ENCODE measurements at places on chromosomes 5 and 9. TPM values are rescaled to one million over a fixed set of nuclear protein-coding genes. Genes with fewer than 3 reads are reported as not detected.

- DNase-seq = no peak
Measured at GRCh38 chr5:171821286-171821685, 35.7 kb downstream of the SMIM23 start.

DNA sequence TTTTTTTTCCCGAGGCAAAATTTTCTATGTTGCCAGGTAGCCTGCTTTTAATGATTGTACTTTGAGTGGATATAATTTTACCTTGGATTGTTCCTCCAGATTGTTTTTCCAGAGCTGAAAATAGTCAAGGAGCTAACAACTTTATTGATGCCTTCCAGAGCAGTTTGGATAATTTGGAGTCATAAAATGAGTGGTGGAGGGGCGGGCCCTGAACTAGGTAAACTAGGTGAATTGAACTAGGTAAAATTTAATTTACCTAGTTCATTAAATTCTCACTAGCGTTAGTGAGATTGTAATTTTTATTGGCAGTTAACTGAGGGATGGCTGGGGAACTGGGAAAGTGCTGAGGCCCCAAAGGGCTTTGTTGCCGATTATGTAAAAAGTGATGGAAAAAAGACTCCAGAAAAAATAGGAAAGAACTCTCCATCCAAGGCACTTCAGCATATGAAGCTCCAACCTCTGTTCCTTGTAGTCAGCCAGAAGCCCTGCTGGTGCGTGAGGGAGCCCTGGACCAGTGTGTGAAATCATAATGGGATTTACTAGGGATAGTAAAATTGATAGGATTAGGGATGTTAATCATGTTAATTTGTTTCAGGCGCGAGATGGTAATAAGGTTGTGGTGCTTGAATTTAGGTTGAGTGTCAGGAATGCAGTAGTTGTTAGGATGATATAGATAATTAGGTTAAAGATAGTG is 1.7 kb downstream of the DNAJC25 start:
- DNase-seq = no peak

GRCh38 chr9:86507212-86507630 is 153.0 kb upstream of the TUT7 start:
- no peak for DNase-seq

DNA sequence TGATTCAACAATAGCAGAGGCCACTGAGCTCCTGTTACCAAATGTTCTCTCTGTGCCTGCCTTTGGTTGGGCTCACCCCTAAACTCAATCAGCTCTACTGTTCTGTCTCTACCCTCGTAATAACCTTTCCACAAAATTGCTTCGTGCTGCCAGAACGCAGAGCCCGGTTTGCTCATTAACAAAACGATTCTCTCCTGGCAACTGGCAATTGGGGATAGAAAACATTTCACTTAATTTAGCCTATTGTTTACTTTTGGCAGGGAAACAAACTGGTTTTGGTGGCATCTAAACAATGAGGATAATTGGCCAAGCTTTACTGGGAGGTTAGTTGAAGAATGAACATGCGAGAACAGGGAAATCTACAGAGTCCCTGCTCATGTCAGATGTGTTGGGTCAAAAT is 56.6 kb downstream of the SLC28A3 start:
- no peak for DNase-seq

Gene PDE8B
- 1.6 TPM for total RNA-seq

Gene WNK2
- 2.8 TPM for total RNA-seq

Gene IL9
- not detected for total RNA-seq

Gene PCDHGB6
- 1.3 TPM for total RNA-seq
